Hematopoietic multipotent progenitor cell treated with erythropoietin and hydrocortisone succinate and interleukin-3 and kit ligand, for 17 days (in vitro differentiated cells): ENCODE measurements at places on chromosomes 13 and 19.
A peak's percentile ranks its signal among the peaks of the same experiment; 100 is the strongest.

GRCh38 chr13:112690283-112690929 lies 568 bp downstream of the ATP11A start:
- DNase-seq, result no peak

DNA sequence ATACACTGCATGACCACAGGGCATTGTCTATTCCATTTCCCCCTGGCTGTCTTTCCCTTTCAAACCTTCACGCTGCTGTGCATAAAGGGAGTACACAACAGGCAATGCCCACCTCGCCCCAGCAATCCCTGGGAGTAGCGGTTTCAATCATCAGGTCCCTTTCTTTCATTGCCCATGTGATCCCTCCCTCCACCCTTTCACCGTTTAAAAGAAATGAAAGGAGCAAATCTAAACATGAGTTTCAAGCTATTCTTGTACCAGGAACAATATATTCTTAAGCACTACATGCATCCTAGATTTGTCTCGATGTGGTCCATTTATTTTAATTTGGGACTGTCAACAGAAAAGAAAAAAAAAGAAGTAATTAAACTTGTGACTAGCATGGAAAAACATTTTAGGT lies 123.4 kb upstream of the ARGLU1 start:
- no peak for DNase-seq

DNA sequence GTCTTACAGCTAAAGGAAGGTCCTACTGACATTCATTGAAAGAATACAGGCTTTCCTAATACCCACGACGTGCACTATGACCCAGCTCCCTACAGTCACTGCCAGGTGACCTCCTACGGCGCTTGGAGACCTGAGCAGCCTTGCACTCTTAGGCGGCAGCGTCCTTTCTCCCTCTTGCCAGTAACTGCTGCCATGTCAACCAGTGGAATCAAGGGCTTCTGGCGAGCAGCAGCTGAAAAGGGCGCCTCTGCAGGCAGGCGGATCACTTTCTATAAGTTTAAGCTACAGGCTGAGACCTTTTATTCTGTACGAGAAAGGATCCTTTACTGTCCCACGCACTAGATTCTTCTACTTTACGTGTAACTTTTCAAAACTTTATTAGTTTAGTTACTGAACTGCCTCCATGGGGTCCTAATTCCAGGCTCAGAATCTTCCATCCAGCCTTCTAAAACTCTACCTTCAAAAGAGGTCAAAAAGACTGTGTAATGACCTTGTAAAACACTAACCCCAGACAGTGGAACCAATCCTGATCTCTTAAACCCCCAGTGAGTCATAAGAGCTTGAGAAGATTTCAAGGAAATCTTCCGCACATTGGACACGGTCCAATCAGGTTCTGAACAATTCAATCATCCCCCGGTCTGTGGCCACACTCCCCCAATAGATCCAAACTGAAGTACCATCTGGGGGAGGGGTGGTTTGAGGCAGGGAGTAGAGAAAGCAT lies 1.9 kb downstream of the KCTD12 start:
- DNase-seq, result no peak

GRCh38 chr13:99995589-99996380 lies 14.2 kb downstream of the ZIC2 start:
- no peak for DNase-seq

- DNase-seq, result no peak
Observed at GRCh38 chr13:100796463-100796862, 121.9 kb upstream of the TMTC4 start.

- no peak for DNase-seq
Observed at GRCh38 chr19:12611361-12611699, 610 bp downstream of the ZNF791 start.

DNA sequence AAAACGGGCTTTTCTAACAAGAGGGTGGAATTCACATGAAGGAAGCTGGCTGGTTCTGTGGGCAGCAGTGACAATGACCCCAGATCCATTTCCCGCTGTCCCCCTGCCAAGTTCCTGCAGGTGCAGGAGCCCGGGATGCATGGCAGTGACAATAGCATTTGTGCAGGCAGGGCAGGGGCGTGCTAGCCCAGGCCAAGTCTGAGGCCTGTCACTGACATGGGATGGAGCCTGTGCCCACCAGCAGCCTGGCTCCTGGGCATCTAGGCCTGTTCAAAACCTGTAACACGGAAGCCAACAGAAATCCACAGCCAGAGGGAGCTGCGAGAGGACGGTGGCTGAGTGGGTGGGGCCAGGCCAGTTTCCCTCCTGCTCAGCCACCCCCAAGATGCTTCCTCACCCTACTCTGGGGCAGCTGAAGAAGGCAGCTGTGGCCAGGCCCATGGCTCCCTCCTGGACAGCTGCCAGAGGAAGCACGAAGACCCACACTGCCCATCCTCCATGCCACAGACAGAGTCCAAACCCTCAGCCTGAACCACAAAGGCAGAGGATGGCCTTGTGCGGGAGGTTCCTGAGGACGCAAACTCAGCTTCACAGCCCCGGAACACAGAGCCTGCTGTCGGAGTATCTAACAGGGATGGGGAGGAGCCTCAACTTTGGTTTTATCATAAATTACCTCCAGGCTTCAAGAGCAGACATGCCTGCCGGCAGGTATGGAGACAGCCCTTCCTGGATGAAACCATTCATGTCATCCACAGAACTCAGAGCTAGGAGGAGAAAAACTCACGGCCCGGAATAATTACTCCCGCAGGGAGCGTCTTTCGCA lies 74.0 kb downstream of the CEBPG start:
- no peak for DNase-seq

DNA sequence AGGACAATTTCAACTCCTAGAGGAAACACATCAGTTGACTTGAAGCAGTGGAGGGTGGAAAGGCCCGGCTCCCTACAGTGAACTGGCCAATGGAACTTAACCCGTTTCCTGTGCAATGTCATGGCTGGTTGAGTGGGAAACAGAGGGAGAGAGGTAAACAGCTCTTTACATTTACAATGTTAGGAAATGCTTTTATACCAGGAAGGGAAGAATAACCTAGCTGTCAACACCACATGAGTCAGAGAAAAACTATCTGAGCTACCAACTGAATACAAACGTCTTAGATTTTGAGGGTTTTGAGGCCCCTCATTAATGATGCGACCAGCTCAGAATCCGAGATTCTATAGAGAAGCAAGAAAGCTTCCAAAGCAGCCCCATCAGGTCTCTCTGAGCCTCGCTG lies 36.7 kb downstream of the CARD8 start:
- no peak for DNase-seq

GRCh38 chr13:98507282-98507797 lies 69.6 kb downstream of the STK24 start:
- DNase-seq, result peak; percentile 71

- no peak for DNase-seq
Observed at GRCh38 chr13:95441326-95441725, 111.2 kb upstream of the CLDN10 start.

DNA sequence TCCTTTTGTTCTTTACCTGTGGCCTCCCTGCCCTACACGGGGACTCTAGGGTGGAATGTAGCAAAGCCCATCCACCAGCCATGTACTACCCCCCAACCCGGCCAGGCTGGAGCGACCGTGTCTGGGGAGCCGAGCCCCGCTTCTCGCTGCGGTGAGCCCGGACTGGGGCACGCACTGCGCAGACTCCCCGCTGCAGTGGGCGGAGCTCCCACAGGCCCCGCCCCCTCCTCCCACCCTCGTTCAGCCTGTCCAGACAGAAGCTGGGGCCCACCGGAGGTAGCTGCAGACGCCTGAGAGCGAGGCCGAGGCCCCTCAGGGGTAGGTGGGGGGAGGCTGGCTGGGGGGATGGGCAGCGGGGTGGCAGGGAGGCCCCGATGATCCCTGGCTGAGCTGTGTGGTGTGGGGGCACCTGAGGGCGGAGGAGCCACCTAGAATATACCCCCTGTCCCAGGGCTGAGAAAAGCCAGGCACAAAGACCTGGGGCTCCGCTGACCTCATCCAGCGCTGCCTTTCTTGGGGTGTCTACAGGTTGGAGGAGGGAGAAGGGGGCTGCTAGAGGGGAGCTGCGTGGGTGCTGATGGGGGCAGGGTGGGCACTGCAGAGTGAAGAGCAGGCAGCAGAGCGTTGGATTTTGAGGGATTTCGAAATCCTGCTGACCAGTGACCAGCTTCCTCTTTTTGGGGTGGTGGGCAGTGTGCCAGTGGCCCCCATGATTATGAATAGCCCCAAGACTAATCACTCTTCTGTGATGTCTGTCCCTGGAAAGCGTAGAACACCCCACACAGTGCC lies 17.3 kb downstream of the PLD3 start:
- peak; percentile 66 for DNase-seq

DNA sequence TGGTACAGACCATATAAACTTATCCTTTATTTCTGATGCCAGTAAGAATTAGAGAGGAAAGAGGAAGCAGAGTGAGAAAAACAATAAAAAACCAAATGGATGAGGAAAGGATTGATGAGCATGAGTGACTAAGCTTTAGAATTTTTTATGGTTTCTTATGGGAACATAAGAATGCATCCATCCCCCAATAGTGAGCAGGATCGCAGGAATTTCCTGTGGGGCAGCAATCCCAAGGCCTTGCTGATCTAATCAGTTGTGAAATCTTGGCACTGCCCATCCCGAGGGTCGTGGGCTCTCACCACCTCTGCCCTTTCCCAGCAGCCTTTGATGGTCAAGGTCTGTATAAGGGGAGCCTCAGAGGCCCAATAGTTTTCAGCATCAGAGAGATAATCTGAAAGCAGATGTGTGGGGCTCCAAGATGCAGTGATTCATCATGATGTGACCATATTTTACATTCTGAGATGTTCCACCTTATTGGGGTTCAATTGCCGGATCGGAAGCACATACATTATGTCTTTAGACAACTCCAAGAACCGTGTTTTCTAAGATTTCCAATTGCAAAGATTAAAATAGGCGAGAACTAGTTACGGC lies 222.1 kb downstream of the DNAJC15 start:
- DNase-seq, result no peak

GRCh38 chr19:42521346-42522030 lies 6.8 kb downstream of the CEACAM1 start:
- no peak for DNase-seq

GRCh38 chr13:39073983-39074382 lies 35.7 kb downstream of the NHLRC3 start:
- no peak for DNase-seq

- no peak for DNase-seq
Observed at GRCh38 chr19:7074705-7075282, 5.3 kb downstream of the ZNF557 start.

DNA sequence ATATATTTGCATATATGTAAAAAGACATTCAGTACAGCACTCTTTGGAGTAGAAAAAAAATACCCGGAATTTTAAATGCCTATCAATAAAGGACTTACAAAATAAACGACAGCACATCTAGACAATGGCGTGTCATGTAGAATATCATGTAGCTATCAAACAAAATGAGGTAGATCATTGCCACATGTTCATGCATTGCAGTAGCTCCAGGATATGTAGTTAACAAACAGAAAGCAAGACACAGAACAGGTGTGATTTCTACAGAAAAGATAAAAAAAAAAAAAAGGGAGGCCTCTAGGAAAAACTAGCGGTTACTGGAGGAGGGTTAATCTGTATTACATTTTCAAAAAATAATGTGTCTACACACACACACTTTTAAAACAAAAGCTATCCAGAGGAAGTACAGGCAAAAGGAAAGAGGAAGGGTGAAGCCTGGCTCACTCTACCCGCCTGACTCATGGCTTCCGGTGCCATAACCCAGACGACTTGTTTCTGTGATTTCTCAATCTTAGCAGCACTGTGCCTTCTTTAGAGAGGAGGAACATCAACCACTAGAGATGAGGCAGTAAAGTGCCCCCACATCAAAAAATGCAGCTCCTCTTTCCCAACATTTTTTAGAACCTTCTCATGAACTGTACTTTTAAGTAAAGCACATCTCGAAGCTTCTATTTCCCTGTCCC lies 6.9 kb downstream of the KCTD12 start:
- DNase-seq, result no peak

DNA sequence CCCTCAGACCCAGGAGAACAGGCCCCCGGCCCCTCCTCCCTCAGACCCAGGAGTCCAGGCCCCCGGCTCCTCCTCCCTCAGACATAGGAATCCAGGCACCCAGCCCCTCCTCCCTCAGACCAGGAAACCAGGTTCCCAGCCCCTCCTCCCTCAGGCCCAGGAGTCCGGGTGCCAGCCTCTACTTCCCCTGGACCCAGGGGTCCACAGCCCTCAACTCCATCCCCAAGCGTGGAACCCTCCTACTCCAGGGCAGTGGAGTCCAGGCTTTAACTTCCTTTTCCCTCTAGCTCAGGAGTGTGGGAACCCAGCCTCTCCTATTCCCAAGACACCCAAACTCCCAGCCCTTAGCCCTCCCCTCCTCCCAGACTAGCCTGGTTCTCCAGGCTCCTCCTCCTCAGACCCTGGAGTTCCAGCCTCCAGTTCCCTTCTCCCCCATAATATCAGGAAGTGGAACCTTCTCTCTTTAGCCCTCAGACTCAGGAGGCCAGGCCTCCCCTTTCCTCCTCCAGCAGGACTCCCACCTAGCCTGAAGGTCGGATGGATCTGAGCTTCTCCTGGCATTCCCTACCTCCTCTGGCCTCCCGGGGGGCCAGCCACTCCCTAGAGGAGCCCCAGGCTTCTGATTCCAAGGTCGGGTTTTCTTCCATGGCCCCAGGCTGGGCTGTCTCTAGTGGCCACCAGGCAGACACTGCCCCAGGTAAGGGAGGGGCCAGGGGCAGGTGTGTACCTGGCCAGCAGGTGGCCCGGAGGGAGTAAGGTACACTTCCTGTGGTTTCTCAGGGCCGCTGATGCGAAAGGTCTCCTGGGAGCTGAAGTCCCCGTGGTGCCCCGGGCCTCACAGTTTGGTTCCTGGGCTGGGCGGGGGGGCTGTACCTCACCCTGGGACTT lies at the start of gene TMC4:
TMC4 (minus strand) TSS at position 690 of the 888 bp plus-strand sequence; CDS start at position 647, 43 bp downstream.
- no peak for DNase-seq

DNA sequence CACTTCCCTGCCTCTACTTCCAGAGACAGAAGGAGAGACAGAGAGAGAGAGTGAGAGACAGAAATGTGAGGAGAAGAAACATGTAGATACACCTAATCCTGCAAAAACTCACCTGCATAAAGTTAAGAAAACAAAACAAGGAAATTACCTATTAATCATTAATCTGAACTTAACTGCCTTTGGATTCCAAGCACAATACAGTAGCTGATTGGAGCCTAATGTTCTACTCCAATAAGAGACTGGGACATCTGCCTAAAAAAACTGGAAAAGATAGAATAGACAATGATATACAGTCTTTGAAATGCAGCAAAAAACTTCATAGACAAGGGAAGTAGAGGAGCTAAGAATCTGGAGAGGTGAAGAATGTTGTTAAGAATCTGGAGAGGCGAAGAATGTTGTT lies 910.2 kb upstream of the SLC10A2 start:
- DNase-seq, result no peak

- no peak for DNase-seq
Observed at GRCh38 chr13:95050800-95051615, 250.2 kb downstream of the ABCC4 start.

- DNase-seq, result no peak
Observed at GRCh38 chr19:37963190-37963936, 56.4 kb downstream of the SIPA1L3 start.

DNA sequence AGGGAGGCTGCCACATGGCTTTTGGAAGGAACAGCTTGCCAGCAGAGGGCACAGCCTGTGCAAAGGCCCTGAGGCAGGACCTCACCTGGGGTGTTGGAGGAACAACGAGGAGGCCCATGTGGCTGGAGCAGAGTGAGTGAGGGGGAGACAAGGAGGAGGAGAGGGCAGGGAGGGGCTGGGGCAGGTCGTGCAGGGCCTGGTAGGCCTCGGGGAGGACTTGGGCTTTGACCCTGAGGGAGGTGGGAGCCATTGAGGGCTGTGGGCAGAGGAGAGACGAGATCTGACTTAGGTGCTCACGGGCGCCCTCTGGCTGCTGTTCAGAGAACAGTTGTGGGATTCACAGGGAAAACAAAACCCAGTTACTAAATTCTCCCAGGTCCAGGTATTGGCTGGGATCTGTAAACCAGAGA lies 25.2 kb downstream of the ZNRF4 start:
- peak; percentile 32 for DNase-seq

- DNase-seq, result no peak
Observed at GRCh38 chr19:38321646-38322196, 2.1 kb downstream of the KCNK6 start.
